WTC11 (cell line): ENCODE measurements at places on chromosomes 16 and 17.

DNA sequence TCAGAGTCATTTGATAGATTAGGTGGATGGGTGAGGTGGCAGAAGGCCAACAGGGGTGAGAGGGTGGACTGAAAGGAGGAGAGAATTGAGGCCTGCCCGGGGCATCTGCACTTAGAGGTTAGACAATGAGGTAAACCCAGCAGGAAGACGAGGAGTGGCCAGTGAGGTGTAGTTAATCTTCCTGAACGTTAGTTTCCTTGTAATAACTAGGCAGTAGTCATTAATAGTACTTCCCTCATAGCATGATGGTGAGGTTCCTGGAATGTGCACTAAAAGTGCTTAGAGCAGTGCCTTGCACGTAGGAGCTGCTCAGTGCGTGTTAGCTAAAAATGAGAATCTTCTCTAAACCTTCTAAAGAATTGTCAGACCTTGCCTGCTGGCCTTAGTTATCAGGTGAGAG is 13.5 kb upstream of the KSR1 start:
- DNase-seq, result no peak

DNA sequence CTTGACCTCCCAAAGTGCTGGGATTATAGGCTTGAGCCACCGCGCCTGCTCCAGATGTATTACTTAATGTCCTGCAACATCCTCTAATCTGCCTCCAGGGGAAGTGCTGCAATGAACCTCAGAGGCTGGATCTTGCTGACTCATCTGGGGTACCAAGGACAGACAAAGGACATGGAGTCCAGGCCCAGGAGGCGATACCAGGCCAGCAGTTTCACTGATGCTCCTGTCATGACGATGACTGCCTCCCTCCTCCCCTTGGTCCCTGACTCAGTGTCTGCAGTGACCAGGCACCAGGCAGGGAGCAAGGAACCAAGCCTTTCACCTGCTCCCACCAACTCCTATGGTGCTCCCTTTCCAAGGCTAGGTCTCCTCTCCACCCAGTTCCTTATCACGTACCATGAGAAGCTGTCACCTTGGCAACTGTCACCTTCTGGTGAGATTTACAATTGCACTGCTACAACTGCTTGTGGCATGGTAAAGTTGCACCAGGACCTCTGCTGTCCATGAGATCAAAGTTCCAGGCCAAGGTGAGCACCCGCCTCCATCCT is 21.6 kb upstream of the PHOSPHO1 start:
- no peak for DNase-seq

GRCh38 chr17:62919388-62919787 is 46.6 kb upstream of the TANC2 start:
- no peak for DNase-seq

DNA sequence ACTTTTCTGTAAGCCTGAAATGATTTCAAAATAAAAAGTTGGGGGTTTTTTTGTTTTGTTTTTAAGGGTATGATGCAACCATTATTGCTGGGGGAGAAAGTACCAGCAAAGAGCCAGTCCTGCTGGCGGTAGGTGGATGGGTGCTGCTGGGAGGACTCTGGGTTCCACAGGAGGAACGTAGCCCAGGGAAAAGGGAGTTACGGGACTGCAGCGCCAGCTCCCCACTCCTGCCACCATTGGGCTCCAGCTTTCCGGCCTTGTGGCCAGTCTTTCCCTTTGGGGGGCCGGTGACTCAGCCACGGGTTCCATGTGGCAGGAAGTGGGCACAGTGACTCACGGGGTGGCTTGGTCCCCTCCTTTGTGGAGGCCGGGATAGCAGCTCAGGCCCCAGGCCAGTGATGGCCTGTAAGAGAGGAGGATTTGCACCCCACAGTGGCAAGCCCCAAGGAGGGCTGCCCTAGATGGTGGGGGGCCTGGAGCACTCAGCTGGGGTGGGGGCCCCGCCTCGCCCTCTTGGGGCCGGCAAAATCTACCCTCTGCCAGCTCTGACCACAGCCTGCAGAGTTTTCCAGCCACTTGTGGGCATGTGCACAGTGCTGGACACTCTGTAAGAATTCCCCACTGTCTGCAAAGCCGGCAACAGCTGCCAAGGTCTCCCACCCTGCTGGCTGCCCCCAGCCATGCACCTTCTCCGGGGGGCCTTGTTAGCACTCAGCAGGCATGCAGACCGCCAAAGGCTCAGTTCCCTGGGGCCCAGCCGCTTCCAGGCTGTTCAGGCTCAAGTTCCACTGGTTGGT is 30.4 kb downstream of the SOCS3 start:
- DNase-seq, result no peak

GRCh38 chr17:74295625-74296547 is 21.9 kb downstream of the DNAI2 start:
- DNase-seq, result no peak

GRCh38 chr17:72407336-72407909 is 286.6 kb downstream of the SOX9 start:
- DNase-seq, result no peak

DNA sequence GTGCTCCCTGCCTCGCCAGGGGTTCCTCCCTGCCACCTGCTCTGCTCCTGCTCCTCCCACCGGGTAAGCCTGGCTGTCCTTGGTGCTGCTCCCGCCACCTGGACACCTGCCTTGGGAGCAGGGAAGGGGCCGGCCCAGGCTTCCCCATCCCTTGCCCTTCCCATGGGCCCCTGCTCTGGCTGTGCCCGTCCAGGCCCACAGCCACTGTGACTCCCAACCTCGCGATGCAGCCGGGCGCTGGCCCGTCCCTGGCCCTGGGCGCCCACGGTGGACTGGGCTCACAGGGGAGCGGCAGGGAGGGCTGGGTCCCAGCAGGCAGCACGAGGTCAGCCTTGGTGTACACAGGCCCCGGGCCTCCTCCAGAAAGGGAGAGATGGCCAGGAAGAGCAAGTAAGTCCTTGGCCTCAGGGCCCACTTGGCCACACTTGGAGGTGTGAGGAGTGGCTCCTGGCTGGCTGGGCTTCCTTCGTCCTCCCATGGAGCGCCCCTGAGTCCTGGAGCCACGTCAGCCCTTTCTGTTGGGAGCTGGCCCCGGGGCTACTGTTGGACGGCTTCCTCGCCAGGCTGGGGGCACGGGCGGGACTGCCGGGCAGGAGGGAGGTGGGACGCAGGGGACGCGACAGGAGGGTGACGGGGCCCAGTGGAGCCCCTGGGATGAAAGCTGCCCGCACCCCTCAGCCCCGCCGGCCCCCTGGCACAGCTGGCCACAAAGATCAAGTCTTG is 15.3 kb downstream of the ENGASE start:
- DNase-seq, result no peak

DNA sequence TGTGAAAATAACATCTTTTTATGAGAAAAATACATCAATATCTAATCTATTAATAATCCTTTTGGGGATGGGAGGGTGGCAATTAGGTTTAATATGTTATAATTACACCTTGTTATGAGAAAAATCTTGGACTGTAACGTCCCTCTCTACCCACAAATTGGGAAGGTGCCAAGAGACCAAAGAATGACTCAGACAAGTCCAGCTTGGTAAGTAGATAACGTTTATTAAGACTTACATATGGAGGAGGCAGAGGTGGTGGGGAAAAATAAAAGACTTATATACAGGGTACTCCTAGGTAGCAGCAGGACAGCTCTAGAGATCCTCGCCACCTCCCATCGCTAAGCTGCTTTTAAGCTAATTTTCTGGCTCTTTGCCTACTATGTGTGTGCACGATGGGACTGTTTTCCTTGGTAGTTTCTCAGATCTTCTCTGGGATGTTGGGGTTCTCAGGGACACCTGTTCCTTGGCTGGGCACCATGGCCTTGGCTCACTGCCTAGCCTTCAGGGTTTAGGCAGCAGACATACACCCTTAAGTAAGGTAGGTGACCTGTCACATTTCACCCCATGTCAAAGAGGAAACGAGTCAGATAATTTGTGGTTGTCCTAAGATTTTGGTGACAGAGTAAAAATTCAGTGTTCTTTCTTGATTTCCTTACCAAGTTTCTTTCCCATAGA is 31.5 kb downstream of the RBL2 start:
- DNase-seq, result no peak

DNA sequence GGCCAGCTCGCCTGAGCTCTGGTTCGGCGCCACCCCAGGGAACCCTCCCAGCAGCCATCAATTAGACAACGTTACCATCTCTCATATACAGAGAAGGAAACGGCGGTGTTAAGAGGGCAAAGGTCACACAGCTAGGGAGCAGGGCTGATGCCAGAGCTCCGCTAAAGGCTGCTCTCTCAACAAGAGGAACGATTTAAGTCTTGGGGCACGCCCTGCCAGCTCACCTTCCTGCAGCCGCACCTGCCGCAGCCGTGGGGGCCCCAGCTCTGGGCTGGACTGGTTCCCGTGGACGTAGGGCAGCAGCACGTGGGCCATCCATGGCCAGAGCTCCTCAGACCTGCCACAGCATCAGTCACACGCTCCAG is 43.5 kb downstream of the PKD1 start:
- DNase-seq, result no peak

DNA sequence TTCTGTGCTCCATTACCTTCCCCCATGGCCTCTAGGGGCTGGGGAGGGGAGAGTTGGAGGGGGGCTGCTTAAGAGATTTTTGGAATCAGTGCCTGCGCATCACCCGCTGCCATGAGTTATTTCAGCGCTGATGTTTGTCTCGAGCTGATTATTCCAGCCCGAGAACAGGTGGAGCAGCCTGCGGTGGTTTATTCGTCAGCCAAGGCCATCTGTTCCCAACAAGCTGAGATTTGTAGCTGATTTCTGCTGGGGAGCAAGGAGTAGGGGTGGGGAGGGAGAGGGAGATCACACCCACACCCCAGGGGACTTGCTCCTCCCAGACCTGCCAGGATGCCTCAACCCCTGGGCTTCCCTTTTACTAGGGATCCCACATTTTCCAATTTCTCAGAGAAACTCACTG is 23.1 kb downstream of the PIPOX start:
- no peak for DNase-seq

GRCh38 chr17:77862890-77863813 is 95.4 kb upstream of the TNRC6C start:
- DNase-seq, result no peak

DNA sequence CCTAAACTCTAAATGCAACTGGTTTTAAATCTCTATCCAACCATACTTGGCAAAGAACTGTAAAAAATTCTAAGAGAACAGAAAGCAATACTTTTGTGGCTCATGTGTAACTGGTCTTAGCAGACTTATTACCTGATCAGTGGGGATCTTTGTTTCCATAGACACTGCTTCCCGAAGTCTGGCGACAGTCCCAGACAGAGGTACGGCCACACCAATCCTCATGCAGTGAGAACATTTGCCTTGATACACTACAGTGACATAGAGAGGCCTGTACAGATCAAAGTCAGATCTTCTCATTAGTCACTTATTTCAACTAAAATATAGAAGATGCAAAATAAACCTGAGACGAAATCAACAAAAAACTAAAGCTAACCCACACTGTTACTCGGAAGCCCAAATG is 43.9 kb downstream of the USP31 start:
- no peak for DNase-seq

DNA sequence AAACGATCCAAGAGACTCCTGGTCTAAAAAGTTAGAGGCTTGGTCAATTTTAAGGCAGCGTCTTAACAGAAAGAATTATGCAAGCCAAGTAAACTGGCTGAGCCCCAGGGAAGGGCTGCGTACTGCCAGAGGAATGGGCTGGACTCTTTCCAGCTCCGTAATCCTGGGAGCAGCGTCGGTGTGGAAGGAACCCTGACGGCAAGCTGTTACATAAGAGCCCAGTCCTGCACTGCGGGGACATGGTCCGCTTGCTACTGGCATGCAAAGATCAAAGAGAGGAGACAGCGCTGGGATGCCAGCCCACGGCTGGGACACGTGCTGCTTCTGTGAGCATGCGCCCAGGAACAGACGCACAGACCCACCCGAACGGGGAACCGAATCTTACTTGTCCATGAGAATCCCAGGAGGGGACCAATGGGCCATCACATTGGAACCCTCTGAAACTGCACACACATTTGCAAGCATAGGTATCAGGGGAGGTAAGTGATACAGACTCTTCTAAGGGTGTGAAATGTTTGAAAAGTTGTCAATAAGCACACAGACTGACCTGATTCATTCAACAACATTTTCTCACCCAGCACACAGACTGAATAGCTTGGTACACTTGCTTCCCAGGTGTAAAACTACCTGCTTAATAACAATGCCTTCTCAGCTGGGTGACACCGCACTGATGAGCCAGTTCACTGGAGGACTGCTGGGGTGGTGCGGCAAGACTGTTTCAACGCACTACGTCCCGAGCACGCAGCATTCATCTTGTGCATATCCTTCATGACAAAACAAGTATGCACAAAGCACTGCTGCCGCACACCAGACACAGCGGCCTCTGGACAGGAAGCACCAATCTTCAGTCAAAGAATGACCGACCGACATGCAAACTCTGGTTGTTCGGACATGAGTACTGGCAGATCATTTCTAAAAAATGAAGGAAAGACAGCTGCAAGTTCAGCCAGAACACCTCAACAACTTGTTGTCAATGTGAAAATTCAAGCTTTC is 94.9 kb downstream of the ANKRD11 start:
- DNase-seq, result no peak

DNA sequence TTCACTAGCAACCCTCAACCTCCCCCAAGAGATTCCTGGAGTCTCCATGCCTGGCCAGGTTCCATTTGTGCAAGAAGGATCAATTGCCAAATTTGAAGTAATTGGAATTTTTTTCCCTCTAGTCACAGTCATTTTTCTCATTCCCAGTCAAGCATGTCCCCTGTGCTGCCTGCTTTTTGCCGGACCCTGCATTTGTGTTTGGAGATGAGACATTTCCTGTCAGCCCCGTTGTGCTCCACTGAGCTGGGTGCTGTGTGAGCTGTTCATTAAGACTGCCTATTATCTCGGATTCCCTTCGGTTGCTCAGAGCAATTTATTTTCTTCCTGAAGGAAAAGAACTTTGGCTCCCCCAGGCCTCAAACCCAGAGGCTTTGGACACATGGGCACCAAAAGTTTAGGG is 201.0 kb upstream of the NLRP1 start:
- no peak for DNase-seq

- no peak for DNase-seq
Observed at GRCh38 chr16:16007743-16008111, 58.3 kb downstream of the ABCC1 start.

- no peak for DNase-seq
Observed at GRCh38 chr16:2698103-2698870, 16.0 kb downstream of the KCTD5 start.

GRCh38 chr17:59440757-59441463 is 109.5 kb downstream of the YPEL2 start:
- DNase-seq, result peak; percentile 91

DNA sequence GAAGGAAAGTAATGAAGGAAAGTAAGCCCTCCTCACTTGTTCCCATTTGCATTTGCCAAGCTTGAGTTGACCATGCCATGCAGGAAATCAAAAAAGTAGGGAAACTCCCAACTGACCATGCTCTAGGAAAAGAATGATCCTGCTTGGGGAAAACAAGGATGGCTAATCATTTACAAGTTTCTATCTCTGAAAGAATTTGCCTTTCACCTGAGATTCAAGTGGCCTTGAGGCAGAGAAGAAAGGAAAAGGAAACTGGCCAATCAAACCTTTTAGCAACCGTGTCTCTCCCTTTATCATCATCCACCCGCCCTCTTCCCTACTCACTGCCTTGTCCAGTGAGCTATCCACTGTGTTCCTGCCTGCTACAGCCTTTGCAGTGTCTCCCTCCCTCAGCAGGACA is 757.2 kb upstream of the SOX9 start:
- no peak for DNase-seq

GRCh38 chr17:50350733-50351132 is 4.8 kb downstream of the XYLT2 start:
- no peak for DNase-seq

GRCh38 chr17:83081684-83082201 is 2.3 kb downstream of the METRNL start:
- no peak for DNase-seq

- DNase-seq, result peak; percentile 54
Observed at GRCh38 chr16:78249056-78249455, 149.6 kb downstream of the WWOX start.
